ENCODE measurements at places on chromosomes 13 and 19.
A peak's percentile ranks its signal among the peaks of the same experiment; 100 is the strongest.

DNA sequence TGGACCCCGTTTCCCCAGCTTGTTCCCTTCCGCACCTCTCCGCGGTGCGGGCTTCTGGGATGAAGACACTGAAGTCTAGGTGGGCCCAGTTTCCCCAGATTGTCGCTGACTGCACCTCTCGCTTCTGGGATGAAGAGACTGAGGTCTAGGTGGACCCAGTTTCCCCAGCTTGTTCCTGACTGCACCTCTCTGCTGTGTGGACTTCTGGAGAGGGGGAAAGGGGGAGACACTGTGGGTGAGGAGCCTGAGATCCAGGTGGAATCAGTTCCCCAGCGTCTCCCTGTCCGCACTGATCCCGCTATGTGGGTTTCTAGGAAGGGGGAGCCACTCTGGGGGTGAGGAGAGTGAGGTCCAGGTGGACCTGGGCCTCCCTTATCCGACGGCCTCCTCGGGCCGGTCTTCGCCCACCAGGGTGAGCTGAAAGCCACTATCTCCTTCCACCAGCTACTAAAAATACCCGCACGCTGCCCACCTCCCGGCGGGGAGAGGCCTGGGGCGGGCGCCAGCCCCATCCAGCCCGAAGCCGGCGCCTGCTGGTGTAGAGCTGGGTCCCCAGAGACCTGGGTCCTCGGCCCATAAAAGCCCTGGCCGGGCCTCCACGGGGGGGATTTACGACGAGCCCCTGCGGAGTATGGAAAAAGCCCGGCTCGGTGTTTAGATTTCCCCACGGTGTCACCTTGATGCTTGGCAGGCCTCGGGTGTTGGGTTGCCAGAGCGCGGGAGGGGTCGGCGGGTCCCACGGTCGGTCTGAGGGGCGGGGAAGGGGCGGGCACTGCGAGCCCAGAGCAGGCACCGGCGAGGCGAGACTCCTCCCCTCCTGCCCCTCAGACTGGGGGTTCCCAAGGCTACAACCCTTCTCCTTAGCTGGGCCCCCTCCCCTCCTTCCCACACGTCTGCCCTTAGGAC lies 10.6 kb downstream of the FUT6 start:
- DNase-seq, result no peak

GRCh38 chr13:72726726-72727416 lies 558 bp downstream of the MZT1 start:
- DNase-seq, result peak; percentile 8

- DNase-seq, result no peak
These were observed 23.3 kb downstream of the PRR12 start for GRCh38 chr19:49614096-49614833.

DNA sequence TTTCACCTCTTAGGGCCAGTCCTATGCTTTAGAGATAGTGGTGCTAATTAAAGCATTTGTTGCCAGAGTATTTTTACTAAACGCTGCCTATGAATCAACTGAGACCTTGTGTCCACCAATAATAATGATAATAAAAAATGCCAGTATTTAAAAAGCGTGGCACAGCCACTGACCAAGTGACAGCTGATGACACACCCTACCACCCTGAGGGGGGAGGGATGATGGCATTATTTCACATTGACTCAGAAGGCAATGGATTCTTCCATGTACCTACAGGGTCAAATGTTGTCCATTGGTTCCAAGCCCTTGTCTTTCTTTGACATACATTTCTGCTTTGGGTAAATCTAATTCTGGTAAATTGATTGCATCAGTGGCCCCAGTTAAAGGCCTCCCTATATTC lies 384.4 kb downstream of the DLEU7 start:
- DNase-seq, result no peak

DNA sequence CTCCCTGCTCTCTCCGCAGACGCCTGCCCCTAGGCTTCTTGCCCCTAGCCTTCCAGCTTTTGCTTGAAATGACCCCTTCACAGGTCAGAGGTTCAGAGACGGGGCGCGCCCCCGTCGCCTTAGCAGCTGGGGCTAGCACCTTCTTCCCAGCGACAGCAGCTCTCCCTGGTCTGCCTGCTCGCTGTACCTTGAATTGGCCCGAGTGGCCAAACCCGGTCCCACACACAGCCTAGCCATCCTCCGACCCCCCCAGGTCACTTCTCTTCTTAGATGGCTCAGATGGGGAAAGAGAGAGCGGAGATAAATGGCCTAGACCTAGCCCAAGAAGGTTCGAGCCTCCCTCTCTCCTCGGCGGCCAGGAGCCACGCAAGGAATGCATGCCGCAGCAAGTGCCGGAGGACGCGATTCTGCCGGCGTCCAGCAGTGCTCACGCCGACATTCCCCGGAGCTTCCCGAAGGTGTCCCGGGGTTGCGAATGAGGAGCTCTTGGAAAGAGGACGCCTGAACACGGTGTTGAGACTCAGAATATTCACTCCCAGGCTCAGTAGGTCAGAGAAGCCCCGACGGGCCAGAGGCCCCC lies 1.3 kb downstream of the CDX2 start:
- DNase-seq, result no peak
